NCI-H82 (cell line): ENCODE measurements at places on chromosomes 12 and 14.

DNA sequence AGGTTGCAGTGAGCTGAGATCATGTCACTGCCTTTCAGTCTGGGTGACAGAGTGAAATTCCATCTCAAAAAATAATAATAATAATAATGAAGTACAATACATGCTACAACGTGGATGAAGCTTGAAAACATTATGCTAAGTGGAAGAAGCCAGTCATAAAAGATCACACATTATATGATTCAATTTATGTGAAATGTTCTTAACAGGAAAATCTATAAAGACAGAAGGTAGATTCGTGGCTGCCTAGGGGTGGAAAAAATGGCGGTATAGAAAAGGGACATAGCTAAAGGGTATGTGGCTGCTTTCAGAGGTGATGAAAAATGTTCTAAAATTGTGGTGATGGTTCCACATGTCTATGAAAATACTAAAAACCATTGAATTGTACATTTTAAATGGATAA is 41.0 kb upstream of the AMIGO2 start:
- no peak for DNase-seq

DNA sequence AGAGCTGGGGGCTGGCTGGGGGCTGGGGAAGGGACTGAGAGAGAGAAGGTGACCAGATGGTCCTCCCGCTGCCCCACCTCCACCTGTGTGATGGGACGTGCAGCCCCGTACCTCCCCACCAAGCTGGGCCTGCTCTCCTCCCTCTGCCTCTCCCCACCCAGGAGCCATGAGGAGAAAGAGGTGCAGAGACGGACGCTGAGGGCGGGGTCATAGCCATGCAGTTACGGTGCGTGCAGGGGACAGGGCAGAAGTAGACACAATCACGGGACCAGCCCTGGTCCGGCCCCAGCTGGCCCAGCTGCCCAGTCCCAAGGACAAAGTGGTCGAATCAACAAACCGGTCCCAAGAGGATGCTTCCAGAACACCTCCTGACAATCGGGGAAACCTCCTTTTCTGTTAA is 33.2 kb downstream of the RFLNA start:
- DNase-seq: no peak

GRCh38 chr12:4714879-4715278 is 5.3 kb upstream of the GALNT8 start:
- no peak for DNase-seq

DNA sequence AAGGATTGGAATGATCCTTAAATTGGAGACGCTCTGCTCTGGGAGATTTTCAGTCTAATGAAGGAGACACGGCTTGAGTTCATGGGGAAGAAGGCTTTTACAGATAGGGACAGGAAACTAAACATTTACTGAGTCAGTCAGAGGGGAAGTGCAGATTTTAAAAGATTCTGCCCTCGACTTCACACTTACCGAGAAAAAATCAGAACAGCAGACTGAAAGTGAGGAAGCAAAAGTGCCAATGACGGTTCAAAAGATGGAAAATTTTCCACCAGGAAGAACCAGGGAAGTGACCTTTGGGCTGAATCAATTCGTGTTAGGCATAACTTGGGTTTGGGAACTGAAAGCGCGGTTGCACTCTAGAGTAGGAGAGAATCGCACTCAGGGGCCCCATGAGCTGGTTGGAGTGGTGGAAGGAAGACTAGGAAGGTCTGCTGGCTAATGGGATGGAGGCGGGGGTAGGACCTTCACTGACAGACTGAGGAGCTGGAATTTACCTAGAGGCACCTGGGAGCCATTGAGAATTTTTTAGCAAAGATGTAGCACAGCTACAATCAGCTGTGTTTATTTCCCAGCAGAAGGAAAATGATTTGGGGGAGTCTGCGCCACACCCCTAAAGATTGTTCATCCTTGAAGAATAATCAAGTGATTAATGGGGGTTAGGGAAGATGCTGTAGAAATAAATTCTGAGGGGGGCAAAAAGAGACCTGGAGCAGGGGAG is 1.2 kb downstream of the KCNK13 start:
- no peak for DNase-seq

DNA sequence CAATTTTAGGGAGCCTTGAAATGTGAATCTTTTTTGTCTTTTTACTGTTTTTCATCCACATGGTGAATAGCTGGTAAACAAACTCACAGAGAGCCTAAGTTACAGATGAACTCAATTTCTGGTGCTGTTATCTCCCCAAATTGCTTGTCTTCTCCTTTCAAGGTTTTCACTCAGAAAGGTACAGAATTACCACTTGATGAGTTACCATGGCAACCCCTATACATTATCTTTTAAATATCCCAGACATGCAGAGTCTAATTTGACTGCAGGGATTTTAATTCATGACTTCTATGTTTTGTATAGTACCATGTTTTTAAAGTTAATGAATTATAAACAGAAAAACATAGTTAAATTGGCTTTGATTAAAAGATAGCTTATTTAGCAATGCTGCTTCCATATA is 203.7 kb downstream of the PELI2 start:
- no peak for DNase-seq

DNA sequence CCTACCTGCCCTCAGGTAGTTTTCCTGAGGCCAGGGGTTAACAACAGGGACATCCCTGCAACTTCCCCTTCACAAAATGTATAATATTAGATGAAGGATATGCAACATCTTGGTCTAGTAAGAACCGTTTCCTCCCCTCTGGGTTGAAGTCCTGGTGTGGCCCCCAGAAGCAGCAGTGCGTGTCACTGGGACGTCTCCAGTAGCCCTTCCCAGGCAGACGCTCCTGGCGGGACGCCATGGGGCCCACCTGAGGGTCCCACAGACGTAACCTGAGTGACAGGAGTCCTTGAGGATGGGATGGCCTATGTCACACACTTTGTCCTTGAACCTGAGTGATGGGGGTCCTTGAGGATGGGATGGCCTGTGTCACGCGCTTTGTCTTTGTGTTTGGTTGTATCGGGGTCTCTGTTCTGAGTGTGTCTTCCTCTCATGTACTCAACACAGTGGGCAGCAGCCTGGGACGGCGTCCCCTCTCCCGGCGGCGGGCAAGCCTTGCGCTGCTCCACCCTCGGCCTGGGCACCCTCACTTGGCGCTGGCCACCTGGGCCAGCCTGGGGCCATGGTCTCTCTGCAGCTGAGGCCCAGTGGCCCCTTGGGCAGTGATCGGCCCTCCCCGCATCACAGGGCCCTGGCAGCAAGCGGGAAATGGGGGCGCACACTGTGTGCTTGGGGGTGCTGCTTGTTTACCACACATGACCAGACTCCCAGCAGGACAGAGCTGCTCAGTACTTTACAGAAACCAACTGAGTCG is 14.3 kb upstream of the AMN start:
- no peak for DNase-seq
